ENCODE measurements at places on chromosomes 12 and 14.
A peak's percentile ranks its signal among the peaks of the same experiment; 100 is the strongest.

GRCh38 chr14:75487155-75487671 is 35.1 kb upstream of the BATF start:
- no peak for DNase-seq

- no peak for DNase-seq
Observed at GRCh38 chr14:103296987-103297386, 37.0 kb upstream of the EIF5 start.

GRCh38 chr12:101695706-101696105 is 1.7 kb upstream of the CHPT1 start:
- DNase-seq: no peak

GRCh38 chr12:116964054-116965050 is 53.6 kb downstream of the FBXW8 start:
- DNase-seq: no peak

- DNase-seq: no peak
Observed at GRCh38 chr14:33709283-33709682, 241.6 kb downstream of the EGLN3 start.

GRCh38 chr12:96623656-96624217 is 134.4 kb downstream of the CFAP54 start:
- DNase-seq: no peak

GRCh38 chr12:52903855-52904508 is 894 bp downstream of the KRT8 start:
- no peak for DNase-seq

- no peak for DNase-seq
Observed at GRCh38 chr12:114733919-114734318, 49.9 kb upstream of the TBX3 start.

DNA sequence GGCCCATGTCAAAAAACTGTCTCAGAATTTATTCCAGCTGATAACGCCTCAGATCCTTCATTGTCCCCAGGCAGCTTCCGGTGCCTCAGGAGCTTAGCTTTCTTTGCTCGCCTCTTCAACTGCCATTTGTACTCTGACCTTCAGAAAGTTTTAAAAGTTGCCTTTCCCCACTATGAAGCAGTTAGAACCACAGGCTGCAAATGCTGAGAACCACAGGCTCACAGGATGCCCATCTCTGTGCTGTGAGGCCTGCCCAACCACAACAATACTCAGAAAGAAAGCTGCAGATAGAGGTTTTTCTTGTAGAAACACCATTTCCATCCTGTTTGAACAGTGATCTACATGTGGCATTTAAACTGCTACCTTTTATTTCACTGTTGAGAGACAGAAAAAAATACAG is 131.1 kb downstream of the PRKCH start:
- peak; percentile 36 for DNase-seq

DNA sequence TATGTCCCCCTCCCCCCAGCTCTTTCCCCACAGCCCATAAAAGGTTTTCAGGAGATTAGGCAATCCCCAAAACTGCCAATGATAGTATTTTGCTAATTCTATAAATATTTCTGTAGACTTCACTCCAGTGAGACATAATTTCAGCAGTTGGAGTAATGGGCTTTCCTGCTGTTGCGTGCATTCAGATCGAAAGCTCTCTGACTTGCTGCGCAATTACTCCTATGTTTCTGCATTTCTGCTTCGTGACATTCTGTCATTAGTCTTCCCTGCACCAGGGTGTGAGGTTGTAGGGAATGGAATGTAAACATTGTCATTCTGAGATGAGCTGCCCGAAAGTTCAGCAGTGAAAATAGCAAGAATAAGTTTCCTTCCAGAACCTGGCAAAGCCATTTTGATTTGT is 58.2 kb downstream of the SAMD4A start:
- DNase-seq: no peak

- no peak for DNase-seq
Observed at GRCh38 chr14:38989922-38990546, 113.0 kb downstream of the SEC23A start.

- no peak for DNase-seq
Observed at GRCh38 chr14:50366589-50366988, 30.1 kb downstream of the CDKL1 start.

GRCh38 chr14:78202163-78202562 is 32.0 kb downstream of the NRXN3 start:
- no peak for DNase-seq

- no peak for DNase-seq
Observed at GRCh38 chr12:132150780-132151144, 6.5 kb downstream of the NOC4L start.

DNA sequence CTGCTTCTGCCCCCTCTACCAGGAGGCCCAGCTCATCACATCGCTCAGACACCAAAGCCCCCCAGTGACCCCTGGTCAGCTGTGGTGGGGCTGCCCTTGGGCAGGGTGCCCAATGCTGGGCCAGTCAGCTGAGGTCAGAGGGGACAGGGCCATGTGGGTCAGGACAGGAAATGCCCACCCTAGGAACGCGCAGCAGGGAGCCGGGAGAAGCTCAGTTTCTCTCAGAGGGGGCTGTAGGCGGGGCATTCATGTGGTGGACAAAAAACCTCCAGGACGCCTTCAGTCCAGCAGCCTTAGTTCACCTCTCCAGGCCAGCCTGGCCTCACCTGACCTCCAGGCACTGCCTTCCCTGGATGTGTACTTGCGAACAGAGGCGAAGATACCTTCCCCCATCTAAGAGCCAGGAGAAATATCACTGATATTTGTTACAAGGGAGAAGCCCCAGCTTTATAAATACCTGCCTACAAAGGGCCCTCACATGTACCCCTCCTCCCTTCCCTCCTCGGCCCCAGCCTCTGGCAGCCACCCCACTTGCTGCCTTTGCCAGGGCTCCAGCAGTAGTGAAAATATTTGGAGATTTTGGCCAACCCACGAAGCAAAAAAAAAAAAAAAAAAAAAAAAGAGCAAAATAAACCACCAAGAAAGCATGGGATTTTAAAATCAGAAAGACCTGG is 41.9 kb upstream of the PLEKHG6 start:
- no peak for DNase-seq

- no peak for DNase-seq
Observed at GRCh38 chr12:6919588-6919987, 5.2 kb downstream of the ENO2 start.

DNA sequence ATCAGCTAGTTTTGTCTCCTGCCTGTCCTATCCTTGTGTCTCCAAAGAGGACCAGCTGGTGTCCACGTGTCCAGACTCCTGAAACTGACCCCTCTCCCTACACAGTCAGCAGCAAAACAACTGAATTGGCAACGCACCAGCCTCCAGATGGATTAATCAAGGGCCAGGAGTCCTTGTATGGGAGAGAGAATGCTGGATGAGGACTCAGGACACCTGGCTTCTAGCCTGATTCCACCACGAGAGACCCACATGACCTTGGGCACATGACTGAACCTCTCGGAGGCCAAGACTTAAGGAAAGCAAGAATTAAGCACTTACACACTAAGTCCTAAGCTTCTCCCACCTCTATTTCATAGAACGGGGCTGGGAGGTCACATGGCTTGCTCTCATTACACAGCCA is 60.4 kb upstream of the CMKLR1 start:
- no peak for DNase-seq

DNA sequence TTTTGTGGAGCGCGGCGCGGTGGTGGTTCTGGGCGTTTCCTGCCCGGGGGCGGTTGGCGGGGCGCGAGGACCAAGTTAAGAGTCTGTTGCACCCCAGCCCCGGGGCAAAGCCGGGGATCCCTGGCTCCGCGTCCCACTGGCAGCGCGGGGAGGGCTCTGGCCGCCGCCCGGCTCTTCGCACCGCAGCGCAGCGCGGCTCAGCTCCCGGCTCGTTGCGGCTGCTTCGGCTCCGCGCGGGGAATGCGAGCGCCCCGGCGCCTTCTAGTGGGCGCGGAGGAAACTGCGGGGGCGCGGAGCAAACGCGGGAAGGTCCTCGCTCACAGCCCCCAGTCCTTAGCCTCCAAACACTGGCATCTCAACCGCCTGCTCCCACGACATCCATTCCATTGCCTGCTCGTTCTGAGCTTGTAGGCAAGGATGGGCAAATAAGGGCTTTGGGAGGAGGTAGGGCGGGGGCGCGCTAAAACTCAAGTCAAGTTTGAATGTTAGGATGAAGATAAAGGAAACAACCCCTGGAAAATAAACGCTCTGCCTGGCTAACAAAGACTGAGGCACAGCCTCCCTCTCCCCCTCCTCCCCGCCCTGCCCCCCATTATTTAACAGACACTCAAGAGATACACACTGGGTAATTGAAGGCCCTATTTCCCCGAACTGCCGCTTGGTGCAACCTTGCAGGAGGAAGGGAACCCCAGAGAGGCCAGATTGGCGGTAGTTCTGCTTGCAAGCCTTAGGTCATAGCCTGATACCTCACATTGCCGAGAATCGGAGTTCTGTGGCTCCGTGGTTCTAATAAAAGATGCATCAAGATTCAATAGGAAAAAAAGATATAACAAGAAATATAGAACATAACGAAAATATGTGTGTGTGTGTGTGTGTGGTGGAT is at the start of gene B4GALNT1:
Gene B4GALNT1, minus strand, starts transcription at position 244 of the 883 bp plus-strand sequence. CDS start 1,069 bp downstream, outside the sequence.
- no peak for DNase-seq

GRCh38 chr12:45343269-45344051 is 127.6 kb downstream of the ANO6 start:
- DNase-seq: no peak

GRCh38 chr14:59318908-59319307 is 130.4 kb downstream of the DAAM1 start:
- DNase-seq: no peak

GRCh38 chr14:106538201-106538600 is 1011.8 kb downstream of the TMEM121 start:
- no peak for DNase-seq

DNA sequence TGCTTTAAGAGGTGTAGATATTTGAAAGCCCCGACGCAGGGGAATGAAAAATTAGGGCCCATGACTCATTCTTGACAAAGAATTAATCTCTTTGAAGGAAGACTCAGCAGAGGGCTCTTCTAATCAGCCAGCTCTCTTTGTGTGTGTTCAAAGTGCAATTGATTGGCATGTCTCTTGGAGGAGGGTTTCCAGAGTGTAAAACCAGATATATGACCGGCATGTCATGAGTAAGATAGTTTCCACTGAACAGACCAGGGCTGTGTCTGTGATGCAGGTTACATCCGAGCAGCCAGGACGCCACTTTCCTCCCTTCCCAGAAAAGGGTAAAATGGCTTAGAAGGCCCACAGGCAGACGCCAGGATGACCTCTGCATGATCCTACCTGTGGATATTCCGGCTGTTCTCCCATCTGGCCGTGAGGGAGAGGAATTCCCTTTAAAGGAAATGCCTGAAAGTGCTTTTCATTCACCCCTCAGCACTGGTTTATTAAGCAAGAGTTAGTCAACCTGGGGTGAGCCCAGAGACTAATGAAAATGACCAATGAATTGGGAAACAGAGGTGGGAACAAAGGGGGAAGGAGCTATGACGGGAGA is 7.2 kb upstream of the KRT75 start:
- DNase-seq: no peak

DNA sequence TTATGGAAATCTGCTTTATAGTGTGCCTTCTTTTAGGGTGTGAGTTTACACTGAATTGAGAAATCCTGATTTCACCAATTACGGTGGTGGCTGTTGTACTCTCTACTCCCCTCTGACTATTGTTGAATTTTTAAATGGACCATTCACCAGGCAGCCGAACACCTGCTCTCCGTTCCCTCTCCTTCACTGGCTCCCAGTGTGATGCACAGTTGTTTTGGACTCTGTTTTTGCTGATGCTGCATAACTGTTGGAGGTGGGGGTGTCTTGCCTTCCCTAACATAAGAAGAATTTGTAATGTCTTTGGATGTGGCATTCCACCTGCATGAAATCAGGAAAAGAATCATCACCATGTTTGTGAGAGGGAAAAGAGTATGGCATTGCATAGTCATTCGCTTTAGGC is 341.2 kb downstream of the SNAPC1 start:
- no peak for DNase-seq

DNA sequence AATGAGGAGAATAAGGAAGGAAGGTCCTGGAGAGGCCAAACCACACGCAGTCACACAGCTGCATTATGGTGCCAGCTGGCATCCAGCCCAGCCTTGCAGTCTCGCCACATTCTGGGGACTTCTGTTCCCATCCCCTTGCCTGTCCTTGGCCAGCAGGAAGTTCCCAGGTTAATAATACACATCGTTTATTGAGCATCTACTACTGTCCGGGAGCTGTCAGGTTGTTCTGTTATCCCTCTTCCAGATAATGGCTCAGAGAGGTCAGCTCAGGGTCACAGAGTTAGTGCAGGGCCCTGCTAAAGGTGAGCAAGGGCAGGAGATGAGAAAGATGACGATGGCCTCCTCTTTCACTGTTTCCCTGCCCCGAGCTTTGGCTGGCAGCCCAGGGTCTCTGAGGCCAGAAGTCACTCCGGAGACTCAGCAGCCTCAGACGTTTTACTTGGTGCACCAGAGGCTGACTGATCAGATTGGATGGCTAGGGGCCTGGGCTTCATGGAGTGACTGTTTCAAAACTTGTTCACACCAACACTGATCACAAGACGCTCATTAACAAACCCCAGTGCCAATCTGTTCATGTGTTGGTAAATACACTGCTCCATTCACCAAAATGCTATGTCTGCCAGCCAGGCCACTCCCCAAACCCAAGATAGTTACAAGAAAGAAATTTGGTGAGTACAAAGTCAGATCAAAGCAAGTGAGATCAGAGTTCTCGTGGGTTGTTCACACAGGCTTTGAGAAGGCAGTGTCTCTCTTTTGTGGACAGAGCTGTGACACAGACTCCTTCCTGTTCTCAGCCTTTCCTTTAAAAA is 79.2 kb downstream of the B4GALNT3 start:
- DNase-seq: peak; percentile 29

DNA sequence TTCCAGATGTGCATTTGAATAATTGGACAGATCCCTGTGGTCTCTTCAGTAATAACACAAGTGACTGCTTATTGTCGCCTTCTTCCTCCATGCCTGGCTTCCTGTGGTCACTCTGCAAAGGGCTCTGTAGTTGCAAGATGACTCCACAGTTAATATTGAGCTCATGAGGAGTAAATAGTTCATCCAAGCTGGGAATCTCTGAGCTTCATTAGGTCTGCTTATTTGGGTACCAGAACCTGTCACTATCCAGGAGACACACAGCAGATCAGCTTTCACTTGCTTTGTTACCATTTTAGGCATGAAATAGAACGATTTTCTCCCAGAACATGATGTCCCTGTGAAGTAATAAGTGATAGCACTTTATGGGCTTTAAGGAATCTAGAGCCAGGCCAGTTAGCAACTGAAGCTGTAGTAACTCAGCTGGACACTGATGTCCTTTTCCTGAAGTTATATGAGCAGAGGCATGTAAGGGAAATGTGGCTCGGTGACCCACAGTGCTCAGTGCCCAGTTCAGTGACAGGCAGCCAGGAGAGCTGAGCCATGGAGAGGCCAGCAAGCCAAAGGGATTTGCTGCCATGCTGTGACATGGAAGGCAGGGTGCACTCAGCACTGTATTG is 50.1 kb downstream of the CRADD start:
- no peak for DNase-seq

- DNase-seq: no peak
Observed at GRCh38 chr12:132449565-132450417, 40.2 kb upstream of the FBRSL1 start.

- no peak for DNase-seq
Observed at GRCh38 chr14:96095581-96096476, 56.7 kb downstream of the C14orf132 start.

- DNase-seq: no peak
Observed at GRCh38 chr12:121277374-121277759, 19.1 kb downstream of the CAMKK2 start.

- DNase-seq: no peak
Observed at GRCh38 chr14:101858791-101859537, 97.5 kb downstream of the PPP2R5C start.

GRCh38 chr12:69150083-69150795 is 89.1 kb upstream of the CPSF6 start:
- no peak for DNase-seq

- no peak for DNase-seq
Observed at GRCh38 chr12:15811214-15812127, 22.3 kb upstream of the EPS8 start.

Measured in T-helper 22 cell (primary cell).